ENCODE measurements at places on chromosomes 12 and 14.

- no peak for DNase-seq
Observed at GRCh38 chr14:98974113-98974512, 297.9 kb downstream of the BCL11B start.

GRCh38 chr14:95683793-95684192 is 2.4 kb upstream of the TCL1B start:
- DNase-seq, result no peak

DNA sequence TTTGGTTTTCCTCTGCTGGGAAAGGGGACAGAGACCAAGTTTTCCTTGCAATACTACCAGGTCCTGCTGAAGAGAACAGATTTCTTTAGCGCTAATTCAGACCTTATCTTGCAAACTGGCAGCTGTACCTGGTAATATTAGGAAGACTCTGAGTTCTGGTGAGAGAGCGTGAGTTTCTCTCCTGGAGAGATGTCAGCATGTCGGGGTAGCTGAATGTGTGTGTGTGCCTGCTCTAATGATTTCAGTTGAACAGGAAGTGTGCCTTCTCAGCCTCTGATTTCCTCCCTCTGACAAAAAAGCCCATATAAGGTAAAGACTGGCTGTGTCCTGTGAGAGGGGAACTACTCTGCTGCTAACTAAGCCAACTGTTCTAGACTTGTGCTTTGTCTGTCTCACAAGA is 10.3 kb upstream of the ERP27 start:
- peak; percentile 78 for DNase-seq

GRCh38 chr12:132773077-132773955 is 11.7 kb upstream of the ANKLE2 start:
- no peak for DNase-seq

- no peak for DNase-seq
Observed at GRCh38 chr12:43325786-43326185, 226.2 kb downstream of the ADAMTS20 start.
